ENCODE measurements at places on chromosomes 3 and 15. TPM values are rescaled to one million over a fixed set of nuclear protein-coding genes. Genes with fewer than 3 reads are reported as not detected.

The ELL3 gene
- 0.92 TPM for total RNA-seq

The DUOXA2 gene
- total RNA-seq = not detected

The TMEM266 gene
- total RNA-seq = 1.3 TPM

The GOLGA8F gene
- total RNA-seq = not detected

The GRK7 gene
- not detected for total RNA-seq

The ARIH2 gene
- 63.5 TPM for total RNA-seq

The PTH1R gene
- 28.4 TPM for total RNA-seq

The GRM2 gene
- total RNA-seq = 0.08 TPM

The KBTBD13 gene
- total RNA-seq = not detected

The RYR3 gene
- 0.08 TPM for total RNA-seq

The CLDN16 gene
- total RNA-seq = 0.75 TPM

The ZBTB47 gene
- 7.4 TPM for total RNA-seq

The GPR87 gene
- total RNA-seq = not detected

The STRC gene
- not detected for total RNA-seq

The CXCR6 gene
- 2.9 TPM for total RNA-seq

The MKRN3 gene
- total RNA-seq = 0.59 TPM

The MYO1E gene
- total RNA-seq = 70.9 TPM

The PAQR5 gene
- total RNA-seq = 1.1 TPM

The CTXND1 gene
- total RNA-seq = 3.1 TPM

The MAN2C1 gene
- 61.8 TPM for total RNA-seq

The TMEM87A gene
- 26.2 TPM for total RNA-seq

The GABRB3 gene
- 0.09 TPM for total RNA-seq

The MORC1 gene
- 0.14 TPM for total RNA-seq

The GNB4 gene
- 7.8 TPM for total RNA-seq

The GATM gene
- 1,079 TPM for total RNA-seq

The SNTN gene
- total RNA-seq = not detected

The CACNA2D3 gene
- total RNA-seq = 0.37 TPM

The TRIM59 gene
- total RNA-seq = 33.3 TPM

The MST1R gene
- 0.23 TPM for total RNA-seq

The RETNLB gene
- not detected for total RNA-seq
